ENCODE measurements at places on chromosomes 4 and X. TPM values are rescaled to one million over a fixed set of nuclear protein-coding genes. Genes with fewer than 3 reads are reported as not detected.

Gene ATP8A1
- polyA plus RNA-seq = 10.0 TPM

Gene VSIG4
- polyA plus RNA-seq = 92.5 TPM

Gene AMER1
- polyA plus RNA-seq = 5.5 TPM

Gene XAGE2
- not detected for polyA plus RNA-seq

Gene GRID2
- 6.8 TPM for polyA plus RNA-seq

Gene KLHL4
- polyA plus RNA-seq = 38.9 TPM

Gene CT45A1
- not detected for polyA plus RNA-seq

Gene DCAF4L1
- 0.12 TPM for polyA plus RNA-seq

All from ovary (tissue), 10 donors.